ENCODE measurements at places on chromosomes 3 and 15.

GRCh38 chr3:197811343-197811742, 20.3 kb downstream of the LRCH3 start:
- no peak for DNase-seq

GRCh38 chr3:39237027-39237426, 42.8 kb downstream of the CX3CR1 start:
- no peak for DNase-seq

- no peak for DNase-seq
These were observed 239.1 kb downstream of the ISL2 start for GRCh38 chr15:76575679-76576078.

- peak; percentile 39 for DNase-seq
These were observed 145.6 kb upstream of the SLC2A2 start for GRCh38 chr3:171172070-171172469.

- no peak for DNase-seq
These were observed 2.2 kb downstream of the AADAC start for GRCh38 chr3:151816091-151816604.

GRCh38 chr3:114319453-114319852, 25.6 kb downstream of the TIGIT start:
- no peak for DNase-seq

DNA sequence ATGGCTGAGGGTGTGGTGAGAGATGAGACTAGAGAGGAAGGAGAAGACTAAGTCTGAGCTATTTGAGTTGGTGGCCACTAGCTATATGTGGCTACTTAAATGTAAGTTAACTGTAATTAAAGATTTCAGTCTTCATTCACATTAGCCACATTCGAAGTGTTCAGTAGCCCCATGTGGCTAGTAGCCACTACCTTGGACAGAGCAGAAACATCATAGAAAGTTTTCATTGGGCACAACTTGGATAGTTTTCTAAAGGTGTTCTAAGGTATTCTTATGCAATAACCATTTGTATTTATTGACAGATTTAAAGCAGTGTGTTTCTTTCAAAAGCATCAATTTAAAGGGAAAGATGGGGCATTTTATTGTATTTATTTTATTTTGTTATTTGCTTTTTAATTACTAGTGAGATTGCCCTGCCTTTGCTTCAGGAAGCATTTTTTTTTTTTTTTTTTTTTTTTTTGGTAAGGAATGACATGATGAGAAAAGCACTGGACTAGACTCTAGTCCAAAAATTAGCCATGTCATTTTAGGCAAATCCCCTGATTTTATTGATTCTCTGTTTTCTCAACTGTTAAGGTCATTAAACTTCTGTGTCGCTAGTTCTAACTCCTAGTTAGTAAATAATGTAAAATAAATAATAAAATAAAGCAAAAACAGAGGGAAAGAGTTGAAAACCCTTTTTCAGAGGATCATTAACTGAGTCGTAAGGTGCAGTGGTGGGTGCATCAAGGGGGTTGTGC, 153.0 kb upstream of the ROBO2 start:
- DNase-seq = no peak

- DNase-seq = no peak
These were observed 355.7 kb downstream of the SOX2 start for GRCh38 chr3:182067423-182067822.

DNA sequence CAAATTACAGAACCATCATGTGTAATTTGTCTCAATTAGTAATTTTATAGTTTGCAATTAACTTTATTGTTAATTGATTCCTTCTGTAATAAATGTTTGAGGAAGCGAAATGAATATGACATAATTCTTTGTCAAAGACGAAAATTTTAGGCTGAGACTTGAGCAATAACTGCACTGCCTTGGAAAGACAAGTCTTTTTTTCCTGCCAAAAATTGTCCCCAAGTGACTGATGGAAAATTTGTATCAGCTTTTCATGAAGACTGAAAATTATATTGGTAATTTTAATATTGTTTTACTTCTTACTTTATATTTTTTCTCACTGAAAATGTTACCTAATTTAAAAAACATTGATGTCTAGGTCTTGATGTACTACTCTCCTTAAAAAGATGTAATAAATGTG, 622.6 kb downstream of the NLGN1 start:
- DNase-seq = no peak

- no peak for DNase-seq
These were observed 16.6 kb downstream of the CHCHD6 start for GRCh38 chr3:126720596-126720995.

- no peak for DNase-seq
These were observed 49.5 kb downstream of the PGPEP1L start for GRCh38 chr15:98958076-98958475.

- DNase-seq = no peak
These were observed 542.0 kb downstream of the EPHA3 start for GRCh38 chr3:89649431-89649830.

GRCh38 chr3:38039101-38039898, at the start of gene DLEC1:
DLEC1 (plus strand) TSS chr3:38039208; CDS start chr3:38039226, 18 bp downstream.
- peak; percentile 86 for DNase-seq

GRCh38 chr3:89139870-89140269, 32.4 kb downstream of the EPHA3 start:
- DNase-seq = no peak

DNA sequence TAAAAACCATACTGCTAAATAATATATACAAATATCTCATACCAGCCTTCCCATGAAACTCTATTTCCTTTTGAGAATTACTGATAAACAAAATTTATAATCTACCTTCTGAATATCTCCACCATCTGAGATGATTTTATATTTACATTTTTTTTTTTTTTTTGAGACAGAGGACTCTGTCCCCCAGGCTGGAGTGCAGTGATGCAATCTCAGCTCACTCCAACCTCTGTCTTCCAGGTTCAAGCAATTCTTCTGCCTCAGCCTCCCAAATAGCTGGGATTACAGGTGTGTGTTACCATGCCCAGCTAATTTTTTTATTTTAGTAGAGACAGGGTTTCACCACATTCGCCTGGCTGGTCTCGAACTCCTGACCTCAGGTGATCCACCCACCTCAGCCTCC, 42.8 kb upstream of the IGF2BP2 start:
- DNase-seq = no peak

DNA sequence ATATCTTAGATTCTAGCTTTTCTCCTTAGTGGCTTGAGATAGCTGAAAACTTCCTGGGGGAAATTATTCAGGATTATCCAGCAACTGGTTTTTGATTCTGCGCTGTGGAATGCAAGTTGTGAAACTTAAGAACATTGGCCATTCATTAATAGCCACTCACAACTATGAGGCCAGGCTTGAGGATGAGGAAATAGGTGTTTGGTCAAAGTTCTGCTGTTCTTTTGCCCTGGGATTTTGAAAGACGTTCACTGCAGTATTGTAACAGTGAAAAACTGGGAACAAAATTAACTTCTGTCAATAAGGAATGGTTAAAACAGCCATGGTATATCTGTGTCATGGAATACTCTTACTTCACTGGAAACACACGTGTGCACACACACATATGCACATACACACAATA, 44.1 kb downstream of the CTXND1 start:
- no peak for DNase-seq

DNA sequence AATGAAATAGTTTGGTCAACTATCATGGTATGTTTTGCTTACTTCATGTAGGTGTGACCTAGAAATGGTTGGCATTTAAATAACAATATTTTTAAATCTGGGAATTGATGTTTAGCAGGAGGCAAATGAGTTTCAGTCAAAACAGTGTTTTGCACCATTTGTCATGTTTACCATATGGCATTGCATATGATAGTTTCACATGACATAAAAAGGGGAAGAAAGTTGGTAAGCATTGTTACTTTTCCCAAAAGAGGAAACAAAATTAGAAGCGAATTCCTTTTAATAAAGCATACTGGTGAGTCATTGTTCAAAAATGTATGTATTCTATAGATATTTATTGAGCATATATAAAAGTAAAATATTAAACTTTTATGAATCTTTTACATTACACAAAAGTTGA, 2.3 kb downstream of the RNF13 start:
- no peak for DNase-seq

DNA sequence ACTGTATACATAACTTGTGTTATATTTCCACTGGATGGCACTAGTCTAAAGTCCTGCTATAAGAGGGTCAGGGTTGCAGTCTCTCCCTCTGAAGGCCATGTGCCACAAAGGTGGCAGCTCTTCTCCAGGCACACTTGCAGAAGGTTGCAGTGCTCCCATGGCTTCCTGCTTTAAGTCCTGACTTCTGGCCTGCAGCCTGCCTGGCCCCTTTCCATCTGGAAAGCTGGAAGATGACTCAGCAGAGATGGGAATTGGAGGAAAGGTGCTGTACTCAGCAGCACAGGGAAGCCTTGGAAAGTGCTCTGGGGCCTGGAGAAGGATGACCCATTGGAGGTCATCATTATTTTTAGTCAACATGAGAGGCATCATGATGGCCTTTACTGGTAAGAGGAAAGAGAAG, 40.9 kb upstream of the MRPL3 start:
- no peak for DNase-seq

GRCh38 chr3:20074226-20075063, 34.2 kb downstream of the KAT2B start:
- DNase-seq = no peak

GRCh38 chr3:50275141-50275995, 3.5 kb upstream of the LSMEM2 start:
- no peak for DNase-seq

GRCh38 chr15:56208185-56208584, 35.5 kb downstream of the RFX7 start:
- DNase-seq = no peak

GRCh38 chr3:22922317-22922716, 280.8 kb upstream of the UBE2E2 start:
- no peak for DNase-seq

DNA sequence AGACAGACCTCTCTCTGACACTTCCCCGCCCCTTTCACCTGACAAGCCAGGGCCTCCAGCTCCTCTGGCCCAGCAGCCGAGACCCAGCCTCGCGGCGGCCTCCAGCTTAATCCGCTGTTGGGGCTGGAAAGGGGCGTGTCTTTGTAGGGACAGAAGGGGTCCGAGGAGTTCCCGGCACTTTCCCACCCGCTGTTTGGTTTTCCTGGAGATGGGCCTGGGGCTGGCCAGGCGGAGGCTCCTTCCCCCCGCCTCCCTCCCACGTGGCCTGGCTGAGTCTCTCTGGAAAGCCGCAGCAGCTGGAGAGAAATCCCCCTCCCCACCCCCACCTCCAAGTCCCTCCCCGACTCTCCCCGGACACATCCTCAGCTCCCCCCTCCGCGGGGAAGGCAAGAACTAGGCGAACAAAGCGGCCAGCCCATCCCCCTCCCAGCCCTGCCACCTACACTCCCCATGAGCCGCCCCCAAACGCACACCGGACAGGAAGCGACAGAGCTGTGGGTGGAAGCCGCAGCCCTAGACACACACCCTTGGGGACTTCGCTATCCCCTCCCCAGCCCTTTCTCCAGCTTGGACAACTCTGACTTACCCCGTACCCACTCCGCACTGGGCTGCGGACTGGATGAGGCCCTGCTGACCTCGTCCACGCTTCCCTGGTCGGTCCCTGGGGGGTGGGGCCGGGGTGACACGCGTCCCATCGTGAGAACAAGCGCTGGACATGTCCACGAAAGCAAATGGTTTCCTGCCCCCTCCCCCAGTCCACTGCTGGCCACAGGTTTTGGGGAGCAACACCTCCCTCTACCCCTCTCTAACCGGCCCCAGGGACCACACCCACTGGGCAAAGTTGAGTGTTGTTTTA, 1.2 kb downstream of the IGDCC4 start:
- peak; percentile 31 for DNase-seq

- DNase-seq = no peak
These were observed 32.2 kb downstream of the CHCHD4 start for GRCh38 chr3:14092464-14092863.

DNA sequence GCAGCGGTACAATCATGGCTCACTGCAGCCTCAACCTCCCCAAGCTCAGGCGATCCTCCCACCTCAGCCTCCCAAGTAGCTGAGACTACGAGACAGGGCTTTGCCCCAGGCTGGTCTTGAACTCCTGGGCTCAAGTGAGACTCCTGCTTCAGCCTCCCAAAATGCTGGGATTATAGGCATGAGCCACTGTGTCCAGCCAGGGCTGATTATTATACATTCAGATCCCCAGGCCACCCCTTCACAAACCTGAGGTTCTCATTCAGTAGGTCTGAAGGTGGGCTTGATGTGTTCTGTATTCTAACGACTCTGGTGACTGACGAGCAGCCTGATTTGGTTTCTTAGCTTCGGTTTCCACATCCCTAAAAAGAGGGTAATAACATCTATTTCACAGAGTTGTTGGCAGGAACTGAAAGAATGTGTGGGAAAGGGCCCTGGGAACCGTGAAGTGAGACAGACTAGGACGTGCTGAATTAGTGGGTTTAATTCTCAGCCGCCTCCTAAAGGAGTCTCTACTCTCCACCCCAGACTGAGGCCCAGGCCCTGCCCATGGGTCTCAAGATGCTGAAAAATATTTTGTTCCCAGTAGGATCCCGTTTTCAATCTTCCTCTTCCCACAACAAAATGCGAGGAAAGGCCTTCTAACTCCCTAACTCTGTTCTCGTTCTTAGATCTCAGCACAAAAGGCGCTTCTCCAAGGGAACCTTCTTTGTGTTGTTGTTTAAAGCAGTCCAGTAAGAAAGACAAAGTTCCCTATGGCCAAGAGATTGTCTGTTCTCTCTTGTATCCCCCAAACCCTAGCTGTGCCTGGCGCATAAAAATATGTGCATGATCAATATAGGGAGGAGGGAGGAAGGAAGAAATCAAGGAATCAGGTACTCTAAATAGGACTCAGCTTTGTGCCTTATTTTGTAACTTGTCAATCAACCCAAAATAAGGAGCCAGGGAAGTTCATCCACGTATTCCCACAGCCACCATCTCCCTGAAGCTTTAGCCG, 210.0 kb upstream of the TOPAZ1 start:
- DNase-seq = no peak

DNA sequence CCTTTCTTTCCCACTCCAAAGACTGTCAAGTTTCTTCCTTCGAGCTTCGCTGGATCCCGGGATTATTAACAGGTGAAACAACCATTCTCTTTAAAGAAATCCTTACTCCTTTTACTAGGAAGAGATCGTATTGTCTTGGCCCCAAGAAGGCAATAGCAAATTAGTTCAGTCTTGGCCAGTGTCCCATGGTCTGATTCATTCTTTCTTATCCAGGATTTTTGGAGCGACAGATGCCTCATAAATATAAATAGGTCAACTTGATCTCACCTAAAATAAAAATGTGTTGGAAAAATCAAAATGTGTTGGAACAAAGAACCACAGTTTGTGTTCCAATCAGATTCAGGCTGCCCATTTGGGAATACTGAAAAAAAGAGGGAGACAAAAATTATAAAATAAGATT, 140.1 kb upstream of the TMEM108 start:
- no peak for DNase-seq

GRCh38 chr3:120554812-120555606, 41.1 kb upstream of the NDUFB4 start:
- DNase-seq = no peak

GRCh38 chr15:31391687-31392671, 65.3 kb downstream of the KLF13 start:
- DNase-seq = peak; percentile 90
